ENCODE measurements at places on chromosomes 4 and X. TPM values are rescaled to one million over a fixed set of nuclear protein-coding genes. Genes with fewer than 3 reads are reported as not detected.

DNA sequence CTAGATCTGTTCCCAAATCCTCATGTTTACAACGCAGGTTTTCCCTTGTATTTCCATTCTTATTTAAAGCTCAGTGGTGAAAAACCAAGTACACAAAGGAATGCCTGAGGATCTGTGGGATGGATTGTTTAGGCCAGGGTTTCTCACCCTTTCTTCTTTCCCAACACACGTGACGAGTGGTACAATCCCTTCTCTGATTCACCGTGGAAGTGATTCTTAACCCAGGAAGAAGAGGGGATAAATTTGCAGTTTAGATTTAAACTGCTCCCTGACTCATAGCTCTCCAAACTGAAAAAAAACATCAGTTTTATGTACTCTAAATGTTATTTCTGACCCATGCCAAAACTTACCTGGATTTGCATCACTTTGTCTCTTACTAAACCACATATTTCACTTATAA, 17.0 kb downstream of the PAQR3 start:
- peak; percentile 37 for DNase-seq

DNA sequence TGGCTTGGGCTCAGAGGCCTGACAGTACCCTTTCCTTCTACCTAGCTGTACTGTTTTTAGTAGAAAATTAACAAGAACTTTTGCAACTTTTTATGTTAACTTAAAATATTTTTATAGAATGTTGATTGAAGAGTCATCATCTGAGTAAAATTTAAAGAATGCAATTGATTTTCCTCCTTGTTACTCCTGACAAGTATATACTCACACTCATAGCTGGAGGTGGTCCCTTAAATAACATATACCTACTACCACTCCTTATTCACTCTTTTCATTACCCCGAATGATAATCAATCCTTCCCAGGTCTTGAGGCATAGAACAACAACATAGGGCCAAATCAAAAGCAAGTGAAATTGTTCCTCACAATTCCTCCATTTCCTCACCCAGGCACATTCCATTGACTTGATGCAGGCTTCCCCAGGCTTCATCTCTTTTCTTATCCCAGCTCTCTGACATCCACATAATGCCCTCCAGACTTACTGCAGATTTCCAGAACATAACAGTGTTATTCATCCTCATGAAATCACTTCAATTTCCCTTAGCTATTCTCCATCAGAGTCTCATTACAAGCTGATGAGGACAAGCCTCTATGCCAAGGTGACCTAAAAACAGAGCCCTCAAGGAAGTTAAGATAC, 73.2 kb upstream of the ANXA10 start:
- peak; percentile 77 for DNase-seq

GRCh38 chr4:157141976-157142375, 66.0 kb downstream of the GLRB start:
- peak; percentile 4 for DNase-seq

GRCh38 chr4:7738458-7739076, 201.1 kb downstream of the AFAP1 start:
- DNase-seq = no peak

- DNase-seq = no peak
Observed at GRCh38 chr4:134499074-134499473, 297.5 kb upstream of the PABPC4L start.

GRCh38 chr4:7201420-7202305, 9.3 kb downstream of the SORCS2 start:
- no peak for DNase-seq

- no peak for DNase-seq
Observed at GRCh38 chr4:8553216-8553615, 27.0 kb upstream of the GPR78 start.

DNA sequence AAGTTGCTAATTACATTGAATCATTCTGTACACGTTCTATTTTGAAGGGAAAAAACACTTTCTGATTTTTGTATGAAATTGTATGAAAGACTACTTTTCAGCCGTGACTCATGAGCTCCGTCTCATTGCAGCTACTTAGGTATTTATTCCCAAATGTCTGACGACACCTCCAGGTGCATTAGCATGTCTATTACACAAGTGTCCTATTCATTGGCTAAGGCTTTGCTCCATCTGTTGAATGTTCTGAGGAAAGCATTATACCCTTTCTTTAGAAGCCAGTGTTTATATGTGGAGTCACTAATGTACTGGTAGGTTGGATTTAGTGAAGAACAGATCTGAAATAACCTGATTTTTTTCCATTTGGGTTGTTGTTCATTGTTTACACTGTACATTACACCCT, 51.8 kb downstream of the MAP7D3 start:
- DNase-seq = no peak

- peak; percentile 4 for DNase-seq
Observed at GRCh38 chr4:137905930-137906329, 336.2 kb downstream of the SLC7A11 start.

DNA sequence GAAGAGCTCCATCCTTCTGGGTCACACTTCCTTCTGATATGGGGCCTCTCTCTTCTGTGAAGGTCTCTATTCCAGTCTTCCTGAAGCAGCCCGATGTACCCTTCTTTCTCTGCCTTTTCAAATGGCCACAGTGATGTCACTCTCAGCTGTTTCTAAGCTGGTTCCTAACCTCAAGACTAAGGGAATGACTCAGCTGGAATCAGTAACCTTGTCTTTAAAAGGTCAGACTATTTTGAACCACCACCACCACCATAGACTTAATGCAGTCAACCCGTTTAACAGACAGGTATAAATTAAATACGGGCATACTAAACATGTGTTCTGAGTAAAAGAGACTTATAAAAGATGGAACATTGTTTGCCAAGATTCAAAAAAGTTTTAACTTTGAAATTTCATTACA, 121.0 kb downstream of the PPA2 start:
- DNase-seq = no peak

- DNase-seq = no peak
Observed at GRCh38 chr4:61309616-61310015, 109.5 kb downstream of the ADGRL3 start.

- no peak for DNase-seq
Observed at GRCh38 chr4:180598281-180598680, 1644.9 kb upstream of the TENM3 start.

GRCh38 chr4:184949020-184949419, 69.3 kb upstream of the HELT start:
- no peak for DNase-seq

- DNase-seq = no peak
Observed at GRCh38 chrX:6163721-6164120, 64.9 kb downstream of the NLGN4X start.

GRCh38 chrX:13258725-13259124, 61.1 kb downstream of the ATXN3L start:
- no peak for DNase-seq

DNA sequence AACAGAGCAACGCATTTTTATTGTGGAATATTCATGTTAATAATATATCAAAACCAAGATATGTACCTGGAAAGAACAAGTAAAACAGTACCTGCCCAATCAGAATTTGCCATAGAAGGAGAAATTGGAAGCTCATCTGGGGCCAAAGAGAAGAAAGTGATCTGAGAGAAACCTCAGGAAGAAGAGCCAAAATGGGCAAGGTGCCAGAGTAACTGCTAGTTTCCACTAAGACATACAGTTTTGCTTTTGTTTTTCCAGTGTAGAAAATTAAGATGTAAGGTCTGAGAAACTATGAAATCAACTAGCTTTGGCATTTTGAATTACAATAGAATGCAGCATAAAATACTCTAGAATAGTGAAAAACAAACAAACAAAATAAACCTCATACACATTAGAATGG, 2201.2 kb downstream of the ARAP2 start:
- DNase-seq = peak; percentile 4

The LDB2 gene
- total RNA-seq = 85.9 TPM

The NPY1R gene
- 0.09 TPM for total RNA-seq

The CENPVL3 gene
- total RNA-seq = not detected

The TEX13B gene
- total RNA-seq = not detected

The NSUN7 gene
- total RNA-seq = not detected

The CNGA1 gene
- not detected for total RNA-seq

The DCLK2 gene
- 4.5 TPM for total RNA-seq
